CD4-positive, alpha-beta T cell treated with Interleukin-17A for 4 hours (primary cell): ENCODE measurements at places on chromosomes 4 and X.

DNA sequence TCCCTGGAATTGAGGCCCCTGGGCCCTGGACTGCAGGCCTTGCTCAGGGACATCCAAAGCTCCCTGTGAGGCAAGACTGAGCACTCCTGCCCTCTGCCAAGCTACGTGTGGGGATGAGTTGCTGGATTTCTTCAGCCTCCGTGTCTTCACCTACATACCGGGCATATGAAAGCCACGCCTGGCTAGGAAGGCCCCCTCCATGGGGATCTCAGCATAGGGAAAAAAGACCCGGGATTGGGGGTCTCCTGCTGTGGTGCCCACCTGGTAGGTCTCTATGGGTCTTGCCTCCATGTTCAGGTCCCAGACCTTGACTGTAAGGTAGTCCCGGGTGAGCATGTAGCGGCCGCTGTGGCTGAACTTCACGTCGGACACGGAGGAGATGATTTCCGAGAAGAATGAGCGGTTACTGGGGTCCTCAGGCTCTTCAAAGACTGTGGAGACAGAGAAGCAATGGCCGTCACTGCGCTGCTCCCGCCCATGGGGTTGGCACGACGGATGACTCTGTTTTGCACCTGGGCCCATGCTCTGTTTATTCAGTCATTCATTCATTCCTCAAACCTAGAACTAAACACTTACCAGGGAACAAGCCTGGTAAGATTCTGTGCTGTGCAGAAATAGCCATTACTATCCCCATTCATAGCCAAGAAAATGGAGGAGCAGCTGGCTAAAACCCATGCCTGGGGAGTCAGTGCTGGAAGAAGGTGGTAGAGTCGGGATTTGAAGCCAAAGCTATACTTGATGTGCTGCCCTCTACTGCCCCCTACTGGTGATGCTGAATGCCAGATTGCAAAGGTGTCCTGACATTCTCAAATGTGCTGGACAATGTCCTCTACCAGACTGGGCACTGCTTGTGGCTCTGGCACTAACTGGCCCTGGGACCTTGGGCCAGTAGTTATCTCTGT lies 63.9 kb downstream of the WFS1 start:
- DNase-seq, result peak; percentile 12

GRCh38 chr4:149995134-149995756 lies 83.0 kb upstream of the DCLK2 start:
- DNase-seq, result no peak

DNA sequence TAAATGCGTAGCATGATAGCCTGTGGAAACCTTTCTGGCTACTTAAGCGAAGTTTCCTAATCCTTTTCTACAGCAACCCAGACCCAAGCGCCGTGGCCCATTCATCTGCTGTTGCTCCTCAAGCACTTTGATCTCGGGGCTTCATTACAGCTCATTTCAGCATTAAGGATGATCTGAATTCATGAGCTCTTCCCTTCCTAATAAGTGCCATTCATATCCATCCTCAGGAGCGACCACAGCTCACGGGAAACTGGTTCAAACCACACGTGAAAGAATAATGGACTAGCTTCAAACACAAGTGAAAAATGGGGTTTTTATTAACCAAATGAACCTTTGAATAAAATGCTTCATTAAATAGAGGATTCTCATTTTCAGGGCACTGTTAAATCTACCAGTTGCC lies 202.6 kb upstream of the LEF1 start:
- no peak for DNase-seq

- DNase-seq, result no peak
Observed at GRCh38 chr4:78464265-78464664, 87.3 kb upstream of the ANXA3 start.

DNA sequence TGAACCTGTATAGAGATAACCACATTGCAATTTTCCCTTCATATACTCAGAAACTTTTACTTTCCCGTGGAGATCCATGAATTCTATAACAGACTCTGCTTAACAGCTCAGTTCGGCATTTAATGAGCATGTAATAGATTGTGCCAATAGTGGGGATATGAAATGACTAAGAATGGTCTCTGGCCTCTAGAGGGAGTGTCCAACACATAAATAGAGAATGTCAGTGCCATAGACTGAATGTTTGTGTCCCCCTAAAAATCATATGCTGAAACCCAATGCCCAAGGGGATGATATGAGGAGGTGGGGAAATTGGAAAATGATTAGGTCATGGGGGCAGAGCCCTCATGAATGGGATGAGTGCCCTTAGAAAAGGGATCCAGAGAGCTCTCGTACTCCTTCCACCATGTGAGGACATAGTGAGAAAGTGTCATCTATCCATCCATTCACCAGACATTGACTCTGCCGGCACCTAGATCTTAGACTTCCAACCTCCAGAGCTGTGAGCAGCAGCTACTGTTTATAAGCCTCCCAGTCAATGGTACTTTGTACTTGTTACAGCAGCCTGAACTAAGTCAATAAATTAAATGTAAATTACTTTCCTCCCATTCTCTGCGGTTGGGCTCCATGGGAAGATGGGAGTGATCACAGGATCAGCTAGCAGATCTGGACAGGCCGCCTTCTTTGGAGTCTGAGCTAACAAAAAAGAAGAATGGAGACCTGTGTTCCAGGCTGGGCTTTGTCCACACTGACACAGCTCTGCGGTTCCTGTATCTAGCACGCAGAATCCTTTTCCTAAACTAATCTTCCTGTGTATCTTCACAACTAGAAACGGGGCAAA lies 28.1 kb upstream of the HPSE start:
- no peak for DNase-seq

DNA sequence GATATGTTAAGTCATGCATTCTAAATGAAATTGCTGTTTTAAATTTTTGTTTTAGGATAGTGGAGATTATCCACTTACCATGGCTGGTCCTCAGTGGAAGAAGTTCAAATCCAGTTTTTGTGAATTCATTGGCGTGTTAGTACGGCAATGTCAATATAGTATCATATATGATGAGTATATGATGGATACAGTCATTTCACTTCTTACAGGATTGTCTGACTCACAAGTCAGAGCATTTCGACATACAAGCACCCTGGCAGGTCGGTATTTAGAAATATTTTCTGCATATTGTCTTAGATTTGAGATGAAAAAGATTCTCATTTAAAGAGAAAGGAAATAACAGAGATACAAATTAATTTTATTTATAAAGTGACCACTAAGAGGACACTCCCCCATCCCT lies 83.6 kb downstream of the STAG2 start:
- no peak for DNase-seq

GRCh38 chrX:14505648-14506047 lies 23.7 kb upstream of the GLRA2 start:
- no peak for DNase-seq

- no peak for DNase-seq
Observed at GRCh38 chr4:145731028-145731427, 51.1 kb downstream of the C4orf51 start.

DNA sequence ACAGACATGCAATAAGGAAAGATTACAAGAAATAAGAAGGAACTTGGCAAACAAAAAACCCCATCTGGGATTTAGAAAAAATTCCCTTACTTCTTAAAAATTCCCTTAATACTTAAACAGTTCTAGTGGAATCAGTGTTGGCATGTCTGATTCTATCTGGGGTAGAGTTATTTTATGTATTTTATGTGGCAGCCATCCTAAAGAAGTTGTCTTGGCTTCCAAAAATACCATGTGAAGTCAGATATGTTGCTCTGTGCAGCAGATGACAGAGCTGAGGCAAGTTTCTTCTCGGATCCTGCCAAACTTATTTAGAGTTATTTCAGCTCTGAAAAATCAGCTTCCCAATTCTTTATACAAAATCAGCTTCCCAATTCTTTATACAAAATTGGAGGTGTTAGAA lies 14.7 kb downstream of the YY2 start:
- no peak for DNase-seq

DNA sequence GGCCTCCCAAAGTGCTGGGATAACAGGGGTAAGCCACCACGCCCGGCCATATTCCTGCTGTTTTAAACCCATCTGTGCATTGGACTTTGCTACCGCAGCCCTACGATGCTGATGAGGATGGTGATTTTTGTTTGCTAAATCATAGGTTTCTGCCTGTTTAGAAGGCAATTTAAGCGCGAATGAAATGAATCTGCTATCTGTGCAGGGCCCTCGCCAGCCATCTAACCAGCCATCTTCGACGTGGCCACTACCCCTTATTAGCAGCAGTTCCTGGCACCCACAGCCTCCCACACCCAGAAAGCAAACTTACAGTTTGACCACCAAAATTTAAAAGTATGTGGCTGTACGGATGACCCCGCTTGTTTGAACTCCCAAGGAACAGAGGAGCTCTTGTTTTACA lies 178.5 kb downstream of the SHOX start:
- no peak for DNase-seq

GRCh38 chr4:140238351-140239056 lies 84.5 kb upstream of the MAML3 start:
- DNase-seq, result no peak

- DNase-seq, result no peak
Observed at GRCh38 chr4:37615720-37616063, 70.5 kb downstream of the RELL1 start.

DNA sequence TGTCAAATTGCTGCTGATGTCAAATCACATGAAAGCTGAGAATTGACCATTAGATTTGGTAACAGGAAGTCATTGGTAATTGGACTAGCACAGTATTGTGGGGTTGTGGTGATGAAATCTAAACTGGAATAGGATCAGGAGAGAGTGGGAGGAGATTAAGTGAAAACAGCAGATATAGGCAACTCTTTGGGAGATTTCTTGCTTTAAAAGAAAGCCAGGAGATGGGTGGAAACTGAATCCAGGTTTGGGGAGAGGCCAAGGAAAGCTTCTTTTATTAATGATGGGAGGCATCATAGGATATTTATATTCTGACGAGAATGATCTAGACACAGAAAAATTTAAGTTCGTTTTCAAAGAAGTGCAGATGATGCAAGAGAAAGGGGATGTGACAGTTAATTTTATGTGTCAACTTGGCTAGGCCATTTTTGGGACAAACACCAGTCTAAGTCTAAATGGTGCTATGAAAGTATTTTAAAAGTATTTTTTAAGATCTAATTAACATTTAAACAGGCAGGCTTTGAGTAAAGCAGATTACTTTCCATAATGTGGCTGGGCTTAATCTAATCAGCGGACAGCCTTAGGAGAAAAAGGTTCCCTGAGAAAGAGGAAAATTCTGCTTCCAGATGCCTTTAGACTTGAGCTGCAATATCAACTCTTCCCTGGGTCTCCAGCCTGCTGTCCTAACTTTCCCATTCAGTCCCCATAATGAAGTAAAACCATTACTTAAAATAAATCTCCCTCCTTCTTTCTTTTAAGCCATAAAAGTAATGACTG lies 24.7 kb downstream of the SEC24D start:
- DNase-seq, result no peak

GRCh38 chr4:38948551-38948950 lies 80.9 kb downstream of the FAM114A1 start:
- DNase-seq, result peak; percentile 8

DNA sequence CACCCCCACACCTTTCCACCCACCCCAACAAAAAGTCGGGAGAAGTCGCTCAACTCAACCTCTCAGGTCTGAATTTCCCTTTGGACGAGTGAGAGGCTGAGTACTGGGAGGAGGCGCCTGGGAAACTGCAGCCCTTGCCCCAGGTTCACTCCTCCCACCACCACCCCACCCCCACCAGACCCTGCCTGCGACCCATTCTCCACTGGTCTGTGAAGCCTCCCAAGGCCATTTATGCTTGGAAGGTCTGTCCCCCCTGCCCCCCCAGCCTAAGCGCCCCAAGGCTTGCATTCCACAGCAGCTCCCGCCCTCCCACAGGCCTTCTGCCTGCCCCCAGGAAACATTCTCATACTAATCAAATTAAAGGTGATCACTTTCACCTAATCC lies 27.2 kb downstream of the ELF4 start:
- DNase-seq, result no peak

- DNase-seq, result no peak
Observed at GRCh38 chr4:95204267-95204844, 344.4 kb downstream of the UNC5C start.

DNA sequence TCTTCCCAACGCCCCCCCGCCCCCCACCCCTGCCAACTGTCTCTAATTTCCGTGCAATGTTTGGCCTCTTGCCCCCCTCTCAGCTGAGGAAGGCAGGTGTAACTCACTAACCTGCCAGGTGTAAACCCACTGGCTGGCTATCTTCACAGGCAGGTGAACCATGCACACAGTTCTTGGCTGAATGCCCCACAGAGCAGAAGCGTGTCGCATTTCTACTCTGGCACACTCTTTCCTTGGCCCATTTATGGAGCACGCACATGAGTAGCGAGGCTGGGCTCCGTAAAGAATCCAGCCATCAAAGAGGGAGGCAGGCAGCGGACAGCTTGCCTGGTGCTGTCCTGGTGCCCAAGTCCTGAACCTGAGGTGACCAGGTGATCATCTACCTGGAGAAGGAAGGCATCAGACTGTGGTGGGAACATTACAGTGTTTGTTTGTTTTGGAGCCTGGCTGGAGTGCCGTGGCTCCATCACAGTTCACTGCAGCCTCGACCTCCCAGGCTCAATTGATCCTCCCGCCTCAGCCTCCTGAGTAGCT lies 39.2 kb upstream of the CRMP1 start:
- no peak for DNase-seq

DNA sequence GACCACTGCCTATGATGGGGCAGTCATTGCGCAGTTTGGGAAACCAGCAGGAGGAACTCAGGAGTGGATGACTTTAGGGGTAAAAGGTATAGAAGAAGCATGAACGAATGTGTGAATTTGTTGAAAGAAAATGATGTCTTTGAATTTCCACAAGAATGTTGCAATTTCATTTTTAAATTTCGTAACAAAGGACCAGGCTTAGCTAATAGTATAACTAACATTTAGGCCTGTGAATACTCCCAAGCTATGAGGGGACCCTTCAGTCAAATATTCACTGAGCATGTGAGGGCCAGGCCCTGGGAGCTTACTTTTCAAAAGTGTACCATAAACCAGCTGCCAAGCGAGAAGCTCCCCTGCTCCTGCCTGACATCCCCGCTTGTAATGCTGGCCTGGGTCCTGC lies 5.3 kb downstream of the MPC1L start:
- no peak for DNase-seq

- no peak for DNase-seq
Observed at GRCh38 chr4:156961196-156962057, 10.2 kb downstream of the PDGFC start.

DNA sequence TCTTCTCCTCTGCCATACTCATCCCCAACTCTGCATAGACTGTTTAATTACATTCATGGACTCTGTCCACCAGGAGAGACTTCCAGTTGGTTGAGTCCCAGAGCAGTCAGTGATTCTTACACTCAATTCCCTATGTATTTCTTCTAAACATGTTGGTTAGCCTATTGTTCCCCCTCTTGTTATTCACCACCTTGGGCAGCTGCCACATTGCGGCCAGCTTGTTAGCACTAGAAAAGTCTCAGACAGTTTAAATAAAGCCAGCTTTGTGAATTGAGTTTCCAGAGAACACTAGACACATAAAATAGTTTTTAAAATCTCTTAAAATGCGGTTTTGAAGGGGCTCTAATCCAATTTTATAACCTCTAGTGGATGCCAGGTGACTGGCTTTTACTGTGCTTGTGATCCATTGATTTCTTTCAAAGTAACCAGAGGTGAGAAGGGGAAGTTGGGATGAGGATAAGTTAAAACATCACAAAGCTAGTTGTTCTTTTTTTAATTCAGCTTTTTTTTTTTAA lies 827.7 kb downstream of the FSTL5 start:
- DNase-seq, result no peak
